Fibroblast of pulmonary artery (primary cell): ENCODE measurements at places on chromosomes 7 and 10.

GRCh38 chr7:88046839-88047573 is 113.0 kb downstream of the ADAM22 start:
- DNase-seq = no peak

DNA sequence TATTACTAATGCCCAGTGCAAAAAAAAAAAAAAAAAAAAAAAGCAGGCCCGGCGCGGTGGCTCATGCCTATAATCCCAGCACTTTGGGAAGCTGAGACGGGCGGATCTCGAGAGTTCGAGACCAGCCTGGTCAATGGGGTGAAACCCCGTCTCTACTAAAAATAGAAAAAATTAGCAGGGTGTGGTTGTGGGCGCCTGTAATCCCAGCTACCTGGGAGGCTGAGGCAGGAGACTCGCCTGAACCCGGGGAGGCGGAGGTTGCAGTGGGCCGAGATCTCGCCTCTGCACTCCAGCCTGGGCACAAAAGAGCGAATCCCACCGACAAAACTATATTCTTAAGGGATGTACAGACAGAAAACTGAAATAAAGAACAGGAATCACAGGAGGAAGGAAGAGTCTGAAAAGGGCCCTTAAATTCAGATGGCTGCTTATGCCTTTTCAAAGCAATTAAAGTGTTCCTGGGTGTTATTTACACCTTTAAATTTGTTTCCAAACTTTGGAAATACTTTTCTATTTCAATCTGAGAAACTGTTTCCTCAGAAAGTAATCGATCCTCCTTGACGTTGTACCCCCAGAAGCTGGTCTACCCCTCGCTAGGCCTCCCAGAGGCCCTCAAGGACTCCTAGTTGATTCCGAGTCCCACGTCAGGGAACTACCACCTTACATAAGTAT is 2.0 kb upstream of the KMT2E start:
- no peak for DNase-seq

DNA sequence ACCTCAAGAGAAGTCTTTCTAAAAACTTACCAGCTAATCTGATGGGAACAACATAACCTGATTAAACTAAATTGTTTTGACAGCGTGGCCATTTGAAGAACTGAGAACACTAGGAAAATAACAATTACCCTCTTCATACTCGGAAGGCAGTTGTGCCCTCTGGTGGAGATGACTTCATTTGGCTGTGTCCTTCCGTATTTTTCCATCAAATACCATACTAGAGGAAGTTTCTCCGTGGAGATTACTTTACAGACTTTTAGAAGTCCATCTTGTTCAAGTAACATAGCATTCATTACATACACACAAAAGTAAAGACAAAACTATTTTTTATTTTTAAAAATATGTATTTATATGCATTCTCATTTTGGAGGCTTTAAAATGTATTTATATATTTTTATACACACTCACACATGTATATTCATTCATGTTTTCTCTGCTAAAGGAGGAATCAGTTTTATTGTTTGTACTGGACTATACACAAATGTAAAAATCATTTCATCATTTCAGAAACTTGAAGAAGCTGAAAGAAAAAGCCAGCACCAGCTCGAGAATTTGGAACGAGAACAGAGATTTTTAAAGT is 25.2 kb downstream of the SMNDC1 start:
- peak; percentile 83 for DNase-seq

GRCh38 chr10:97999923-98000248 is 30.5 kb downstream of the CRTAC1 start:
- no peak for DNase-seq

GRCh38 chr7:139886899-139887298 is 57.8 kb downstream of the TBXAS1 start:
- no peak for DNase-seq

DNA sequence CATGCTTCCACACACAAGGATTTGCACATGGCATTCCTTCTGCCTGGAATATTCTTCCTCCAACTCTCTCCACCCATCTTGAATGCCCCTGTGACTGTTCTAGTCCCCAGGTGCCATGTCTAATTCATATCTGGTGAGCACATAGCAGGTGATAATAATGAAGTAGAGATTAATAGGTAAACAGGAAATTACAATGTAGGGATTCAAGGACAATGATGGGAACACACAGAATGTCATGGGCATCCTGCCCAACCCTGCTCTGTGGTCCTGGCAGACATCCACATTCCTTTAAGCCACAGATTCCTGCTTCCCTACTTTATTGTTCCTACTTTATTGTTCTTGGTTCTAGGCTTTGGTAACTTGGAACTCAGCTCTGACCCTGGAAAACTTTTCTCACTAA is 115.8 kb downstream of the THSD7A start:
- peak; percentile 97 for DNase-seq

DNA sequence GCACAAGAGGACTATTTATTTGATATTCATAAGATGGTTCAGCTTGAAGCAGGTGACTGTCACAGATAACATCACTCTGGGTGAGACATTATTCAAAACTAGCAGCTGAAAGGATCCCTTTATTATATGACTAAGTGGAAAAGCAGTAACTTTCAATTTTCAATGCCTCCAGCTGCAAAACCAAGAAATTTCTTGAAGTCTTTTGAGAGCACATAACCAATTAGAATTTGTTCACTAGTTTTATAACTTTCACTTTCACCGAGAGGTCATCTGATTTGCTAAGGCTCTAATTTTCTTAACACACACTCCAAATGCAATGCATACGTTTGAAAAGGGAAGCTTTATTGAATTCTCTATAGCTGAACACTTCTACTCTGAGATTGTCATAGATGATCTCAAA is 88.6 kb upstream of the KLF14 start:
- DNase-seq = no peak

DNA sequence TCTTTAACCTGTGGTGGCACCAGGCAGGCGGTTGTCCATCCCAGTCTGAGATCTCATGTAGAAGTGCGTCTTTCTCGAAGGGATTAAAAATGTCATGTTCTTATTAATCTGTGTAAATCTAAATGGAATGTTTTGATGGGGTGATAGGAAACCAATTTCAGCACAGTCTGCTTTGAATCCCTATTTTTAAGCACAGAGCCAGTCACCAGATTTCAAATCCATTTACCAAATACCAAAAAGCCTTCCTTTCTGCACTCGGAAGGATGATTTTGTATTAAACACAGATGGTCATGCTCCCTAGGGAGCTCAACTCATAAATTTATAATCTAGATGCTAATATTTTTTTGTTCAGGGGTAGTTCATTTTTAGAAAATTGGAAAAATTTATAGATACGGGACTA is 160.6 kb upstream of the AOAH start:
- DNase-seq = no peak

- DNase-seq = no peak
Observed at GRCh38 chr7:72334066-72334465, 78.1 kb downstream of the CALN1 start.

DNA sequence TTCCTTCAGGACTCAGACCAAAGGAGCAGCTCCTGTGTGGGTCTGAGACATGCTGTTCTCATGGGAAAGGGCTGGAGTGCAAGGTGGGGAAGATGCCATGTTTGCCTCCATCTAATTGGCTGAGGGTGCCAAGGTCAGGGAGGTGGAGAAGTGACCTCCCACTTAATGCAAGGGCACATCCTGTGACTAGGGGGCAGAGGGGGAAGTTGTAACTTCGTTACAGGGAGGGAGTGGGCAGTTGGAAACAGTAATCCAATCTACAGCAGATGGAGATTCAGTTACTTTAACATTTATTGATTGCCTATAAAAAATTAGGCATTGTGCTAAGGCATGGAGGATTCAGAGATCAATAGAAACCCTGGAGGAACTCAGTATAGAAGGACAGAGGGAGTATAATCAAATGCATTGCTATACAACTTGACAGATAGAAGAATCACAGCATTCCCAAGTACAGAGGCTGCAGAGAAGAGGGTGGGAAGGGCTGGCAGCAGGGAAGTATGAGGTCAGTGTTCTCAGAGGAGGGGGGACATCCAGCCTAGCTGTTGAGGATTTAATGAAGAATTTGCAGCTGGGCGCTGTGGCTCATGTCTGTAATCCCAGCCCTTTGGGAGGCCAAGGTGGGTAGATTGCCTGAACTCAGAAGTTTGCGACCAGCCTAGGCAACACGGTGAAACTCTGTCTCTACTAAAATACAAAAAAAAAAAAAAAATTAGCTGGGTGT is 75.9 kb downstream of the CCNY start:
- DNase-seq = no peak

GRCh38 chr7:100430493-100431285 is 1.1 kb downstream of the MEPCE start:
- no peak for DNase-seq

GRCh38 chr7:1672851-1673486 is 2.9 kb downstream of the ELFN1 start:
- no peak for DNase-seq

DNA sequence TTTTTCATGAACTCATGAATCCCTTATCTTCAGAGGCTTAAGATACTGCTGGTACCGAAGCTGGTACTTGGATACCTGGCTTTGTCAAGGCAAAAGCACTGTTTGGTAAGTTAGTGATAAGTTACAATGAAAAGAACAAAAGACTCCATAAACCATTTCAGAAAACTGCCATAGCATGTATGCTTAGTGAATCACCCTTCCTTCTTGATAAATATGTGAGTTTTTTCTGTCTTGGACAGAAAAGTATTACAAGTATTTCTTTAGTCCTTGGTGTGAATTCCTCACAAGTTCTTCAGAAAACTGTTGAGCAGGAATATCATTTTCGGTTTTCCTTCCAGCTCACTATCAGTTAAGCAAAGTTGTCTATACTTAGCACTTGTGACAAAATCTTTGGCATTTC is 25.6 kb downstream of the PUS7 start:
- peak; percentile 67 for DNase-seq

GRCh38 chr10:50496228-50496627 is 127.5 kb downstream of the SGMS1 start:
- DNase-seq = no peak

DNA sequence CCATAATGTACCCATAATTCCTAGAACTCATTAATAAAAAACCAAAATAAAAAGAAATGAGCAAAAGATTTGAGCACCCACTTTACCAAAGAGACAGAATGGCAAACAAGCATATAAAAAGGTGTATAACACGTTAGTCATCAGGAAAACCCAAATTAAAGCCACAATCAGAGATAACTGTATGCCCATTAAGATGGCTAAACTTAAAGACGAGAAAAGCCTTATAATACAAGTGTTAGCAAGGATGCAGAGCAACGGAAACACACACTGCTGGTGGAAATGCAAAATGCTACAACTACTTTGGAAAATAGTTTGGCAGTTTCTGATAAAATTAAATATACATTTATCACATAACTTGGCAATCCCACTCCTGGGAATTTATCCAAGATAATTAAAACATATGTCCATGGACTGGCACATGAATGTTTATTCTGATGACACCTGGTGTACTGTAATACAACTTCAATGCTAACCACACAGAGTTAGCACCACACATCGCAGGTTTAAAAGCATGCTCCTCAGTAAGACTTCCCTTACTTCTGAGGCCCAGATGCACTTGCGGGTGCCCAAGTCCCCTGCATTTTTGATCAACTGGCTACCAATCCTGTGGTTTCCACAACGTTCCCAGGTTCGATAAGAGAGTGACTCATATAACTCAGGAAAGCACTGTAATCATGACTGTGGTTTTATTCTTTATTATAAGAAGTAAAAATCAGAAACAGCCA is 158.6 kb downstream of the SNX13 start:
- peak; percentile 81 for DNase-seq

DNA sequence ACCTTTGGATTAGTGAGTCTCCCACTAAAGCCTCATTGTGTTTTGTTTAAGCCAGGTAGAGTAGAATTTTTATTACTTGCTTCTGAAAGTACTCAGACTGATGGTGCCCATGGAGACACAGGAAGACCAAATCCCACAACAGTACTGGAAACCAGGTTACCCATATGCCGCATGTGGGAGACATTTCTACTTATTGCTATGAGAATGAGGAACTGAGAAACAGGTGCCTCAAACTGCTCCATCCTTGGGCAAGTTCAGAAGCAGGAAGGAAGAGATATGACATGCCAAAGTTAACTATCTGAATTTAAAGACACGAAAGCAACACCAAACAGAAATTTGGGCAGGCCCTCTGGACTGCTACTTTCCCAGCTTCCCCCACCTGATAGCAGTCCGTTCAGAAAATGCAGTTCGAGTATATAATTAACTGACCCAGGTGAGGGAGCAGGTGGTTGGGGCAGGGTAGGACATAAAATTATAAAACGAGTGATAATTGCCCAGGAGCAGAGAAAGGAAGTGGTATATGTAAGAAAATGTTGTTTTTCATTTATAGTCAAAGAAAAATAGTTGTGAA is 382.3 kb upstream of the MTPN start:
- no peak for DNase-seq

- peak; percentile 4 for DNase-seq
Observed at GRCh38 chr7:104883248-104883717, 130.7 kb upstream of the KMT2E start.

DNA sequence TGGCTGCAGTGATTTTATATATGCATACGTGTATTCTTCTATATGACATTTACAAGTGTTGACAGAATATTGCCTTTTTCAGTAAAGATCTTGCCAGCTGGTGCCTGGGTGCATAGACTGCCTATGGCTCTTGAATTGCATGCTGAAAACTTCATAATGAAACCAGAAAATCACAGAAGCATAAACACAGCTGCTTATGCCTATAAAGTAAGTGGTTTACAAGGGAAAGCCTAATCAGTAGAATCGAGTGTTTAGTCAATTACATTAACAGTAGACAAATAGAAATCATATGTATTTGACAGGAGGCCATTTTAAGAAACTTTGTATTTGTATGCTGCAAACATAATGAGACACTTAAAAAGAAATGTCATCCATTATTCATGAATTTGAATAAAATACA is 82.5 kb downstream of the TMEM168 start:
- DNase-seq = no peak

DNA sequence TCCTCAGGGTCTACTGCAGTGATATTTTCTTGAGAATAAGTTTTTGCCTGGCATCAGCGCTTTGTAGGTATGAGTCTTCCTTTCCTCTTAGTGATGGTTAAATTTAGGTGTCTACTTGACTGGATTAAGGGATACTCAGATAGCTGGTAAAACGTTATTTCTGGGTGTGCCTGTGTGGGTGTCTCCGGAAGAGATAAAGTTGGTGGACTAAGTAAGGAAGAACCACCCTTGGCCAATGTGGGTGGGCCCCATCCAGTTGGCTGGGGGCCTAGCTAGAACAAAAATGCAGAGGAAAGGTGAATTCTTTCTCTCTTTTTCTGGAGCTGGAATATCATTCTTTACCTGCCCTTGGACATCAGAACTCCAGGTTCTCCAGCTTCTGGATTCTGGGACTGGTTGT is 138.8 kb downstream of the ADCYAP1R1 start:
- DNase-seq = no peak

DNA sequence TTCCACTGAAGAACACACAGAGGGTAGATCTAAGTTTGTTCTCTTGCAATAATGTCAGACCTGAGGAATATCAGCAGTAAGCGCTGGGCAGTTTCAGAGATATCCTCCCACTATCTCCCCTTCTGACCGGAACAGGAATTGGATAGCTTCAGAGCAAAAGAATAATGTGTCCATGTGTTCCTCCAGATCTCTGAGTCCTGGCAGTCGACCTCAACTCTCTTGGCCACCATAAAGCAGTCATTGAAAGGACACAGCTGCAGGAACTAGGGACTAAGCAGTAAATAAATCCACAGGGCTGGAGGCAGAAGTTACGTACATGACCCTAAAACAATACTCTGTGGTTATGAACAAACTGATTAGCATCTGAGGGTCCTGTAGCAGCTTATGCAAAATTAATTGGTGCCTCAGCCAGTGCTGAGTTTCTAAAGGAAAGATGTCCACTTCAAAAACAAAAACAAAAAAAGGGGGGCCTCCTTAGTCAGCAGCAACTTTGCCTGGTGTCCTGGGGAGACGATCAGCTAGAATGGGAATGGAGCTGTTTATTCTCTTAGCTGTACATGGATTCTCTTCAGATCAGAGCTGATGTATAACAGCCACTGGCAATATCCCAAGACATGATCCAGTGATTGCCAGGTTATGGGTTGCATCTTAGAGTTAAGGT is 6.4 kb upstream of the PRTFDC1 start:
- DNase-seq = peak; percentile 87
